Naive B cell (primary cell): ENCODE measurements at places on chromosomes 3 and 15.

GRCh38 chr3:69784954-69785514, 45.8 kb downstream of the MITF start:
- DNase-seq, result no peak

GRCh38 chr3:48135552-48136495, 52.4 kb downstream of the CDC25A start:
- no peak for DNase-seq

DNA sequence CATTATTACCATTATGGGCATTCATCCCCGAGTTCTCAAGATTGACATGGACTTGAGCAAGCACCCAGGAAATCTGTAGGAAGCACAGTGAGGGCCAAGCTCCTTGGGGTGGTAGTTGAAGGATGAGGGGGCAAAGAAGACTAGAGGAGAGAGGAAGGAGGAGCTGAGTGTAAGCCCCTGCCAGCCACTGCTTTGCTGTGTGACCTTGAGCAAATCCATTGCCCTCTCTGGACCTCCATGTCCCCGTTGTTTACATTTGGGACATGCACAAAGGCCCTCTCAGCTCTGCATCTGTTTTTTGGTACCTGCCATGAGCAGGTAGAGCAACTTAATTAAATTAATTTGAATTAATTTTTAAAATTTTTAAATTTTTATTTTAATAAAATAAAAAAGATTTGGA, 33.5 kb upstream of the SLC6A6 start:
- DNase-seq, result no peak

DNA sequence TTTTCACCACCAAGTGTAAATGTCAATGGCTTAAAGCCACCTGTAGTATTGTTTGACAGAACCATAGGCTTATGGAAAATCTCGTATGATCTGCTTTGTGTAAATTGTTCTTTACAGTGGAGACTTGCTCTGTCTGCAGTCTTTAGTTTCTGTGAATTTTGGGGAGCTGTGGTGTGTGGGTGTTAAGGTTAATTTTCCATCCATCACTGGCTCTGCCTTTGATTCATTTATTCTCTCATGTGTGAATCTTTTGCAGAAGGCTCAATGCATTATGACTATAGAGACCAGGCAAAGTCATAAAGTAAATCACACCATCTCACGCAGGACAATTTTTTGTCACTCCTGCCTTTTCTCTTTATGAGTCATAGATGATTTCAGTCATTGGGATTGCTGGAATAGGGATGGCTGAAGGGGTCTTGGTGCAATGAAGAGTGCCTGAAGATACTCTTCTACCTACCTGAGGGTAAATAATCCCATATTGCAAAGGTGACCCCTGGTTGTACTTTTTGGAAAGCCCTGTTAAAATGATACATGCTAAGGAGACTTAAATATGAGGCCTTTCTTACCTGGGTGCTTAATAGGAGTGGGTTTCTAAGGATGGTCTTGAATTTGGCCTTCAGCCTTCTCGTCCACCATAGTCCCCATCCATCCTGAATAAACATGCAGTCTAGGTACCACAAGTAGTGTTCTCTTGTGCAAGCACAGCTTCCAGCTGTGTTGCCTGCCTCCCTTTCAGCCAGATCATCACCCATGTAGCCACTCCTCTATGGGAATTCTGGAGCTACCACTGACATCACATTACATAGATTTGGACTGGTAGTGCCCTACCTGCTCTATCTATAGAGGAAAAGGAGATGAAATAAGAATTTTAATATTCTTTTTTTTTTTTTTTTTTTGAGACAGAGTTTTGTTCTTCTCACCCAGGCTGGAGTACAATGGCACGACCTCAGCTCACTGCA, 14.3 kb downstream of the TGFBR2 start:
- no peak for DNase-seq

- no peak for DNase-seq
These were observed 145.2 kb upstream of the NUDT16 start for GRCh38 chr3:131236421-131236820.

- no peak for DNase-seq
These were observed 108.0 kb downstream of the SNRPN start for GRCh38 chr15:25062551-25063430.

DNA sequence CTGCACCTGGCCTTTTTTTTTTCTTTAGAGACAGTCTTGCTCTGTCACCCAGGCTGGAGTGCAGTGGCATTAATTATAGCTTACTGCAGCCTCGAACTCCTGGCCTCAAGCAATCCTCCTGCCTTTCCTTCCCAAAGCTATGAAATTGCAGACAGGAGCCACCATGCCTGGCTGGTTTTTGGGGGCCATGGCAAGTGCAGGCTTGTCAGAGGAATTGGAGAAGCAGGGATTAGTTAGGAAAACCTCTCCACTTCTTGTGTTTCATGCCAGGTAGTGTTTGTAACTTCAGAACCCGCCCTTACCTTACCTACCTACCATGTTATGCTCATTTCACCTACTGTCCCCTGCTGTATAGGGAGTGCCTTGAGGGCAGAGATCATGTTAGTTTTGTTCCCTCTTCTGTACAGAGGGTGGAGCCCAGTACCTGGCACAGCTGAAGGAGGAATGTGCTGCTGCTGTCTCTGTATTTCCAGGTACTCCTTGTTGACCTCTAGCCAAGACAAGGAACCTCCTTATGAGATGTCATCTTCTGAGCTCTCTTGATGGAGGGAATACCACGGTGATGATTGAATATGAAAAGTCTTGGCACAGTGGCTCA, 43.8 kb downstream of the TRAK1 start:
- no peak for DNase-seq

- no peak for DNase-seq
These were observed 96.0 kb downstream of the ABHD5 start for GRCh38 chr3:43786526-43787305.

- DNase-seq, result no peak
These were observed 72.7 kb downstream of the DTWD1 start for GRCh38 chr15:49693498-49693897.

- no peak for DNase-seq
These were observed 12.1 kb downstream of the UBAP1L start for GRCh38 chr15:65102912-65103311.

DNA sequence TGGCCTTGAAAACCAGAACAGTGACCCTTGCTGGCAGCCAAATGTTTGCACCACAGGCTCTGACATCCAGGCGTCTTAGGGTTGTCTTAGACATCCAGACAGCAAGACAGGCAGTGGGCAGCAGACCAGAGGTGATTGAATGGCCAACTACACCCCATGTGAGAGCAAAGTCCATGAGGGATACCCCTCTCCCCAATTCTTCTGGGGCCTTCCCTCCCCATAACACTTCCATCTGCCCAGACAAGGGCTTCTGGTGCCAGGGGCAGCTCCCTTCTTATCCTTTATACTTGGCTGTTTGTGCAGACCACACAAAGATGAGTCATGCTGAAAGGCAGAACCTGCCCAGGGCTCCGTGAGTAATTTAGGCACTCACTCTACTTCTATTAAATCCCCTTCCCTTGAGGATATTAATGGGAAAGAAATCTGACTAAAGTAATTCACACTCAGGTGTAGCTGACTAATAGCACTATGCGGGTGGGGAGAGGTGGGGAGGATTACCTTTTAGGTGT, 257.9 kb downstream of the UACA start:
- DNase-seq, result no peak

DNA sequence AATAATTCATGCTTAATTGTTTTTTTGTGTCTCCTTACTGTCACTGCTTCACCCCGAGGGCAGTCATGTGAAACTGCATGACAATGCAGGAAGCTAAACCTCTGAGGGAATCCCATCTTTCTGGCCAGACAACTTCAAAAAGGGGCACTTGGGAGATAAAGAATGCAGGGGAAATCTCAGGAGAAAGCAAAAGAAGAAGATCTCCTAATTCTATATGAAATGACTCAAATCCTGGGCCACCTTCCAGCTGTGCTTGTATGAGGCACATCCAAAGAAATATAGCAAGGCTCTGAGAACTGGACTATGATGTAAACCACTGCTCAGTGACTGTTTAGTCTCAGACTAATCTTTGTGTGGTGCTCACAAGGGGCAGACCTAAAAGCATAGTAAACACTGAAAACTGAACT, 22.6 kb upstream of the UMPS start:
- DNase-seq, result no peak

GRCh38 chr15:101635944-101636727, 16.0 kb downstream of the TM2D3 start:
- no peak for DNase-seq

GRCh38 chr3:122635789-122636188, 44.9 kb upstream of the PARP14 start:
- DNase-seq, result no peak

DNA sequence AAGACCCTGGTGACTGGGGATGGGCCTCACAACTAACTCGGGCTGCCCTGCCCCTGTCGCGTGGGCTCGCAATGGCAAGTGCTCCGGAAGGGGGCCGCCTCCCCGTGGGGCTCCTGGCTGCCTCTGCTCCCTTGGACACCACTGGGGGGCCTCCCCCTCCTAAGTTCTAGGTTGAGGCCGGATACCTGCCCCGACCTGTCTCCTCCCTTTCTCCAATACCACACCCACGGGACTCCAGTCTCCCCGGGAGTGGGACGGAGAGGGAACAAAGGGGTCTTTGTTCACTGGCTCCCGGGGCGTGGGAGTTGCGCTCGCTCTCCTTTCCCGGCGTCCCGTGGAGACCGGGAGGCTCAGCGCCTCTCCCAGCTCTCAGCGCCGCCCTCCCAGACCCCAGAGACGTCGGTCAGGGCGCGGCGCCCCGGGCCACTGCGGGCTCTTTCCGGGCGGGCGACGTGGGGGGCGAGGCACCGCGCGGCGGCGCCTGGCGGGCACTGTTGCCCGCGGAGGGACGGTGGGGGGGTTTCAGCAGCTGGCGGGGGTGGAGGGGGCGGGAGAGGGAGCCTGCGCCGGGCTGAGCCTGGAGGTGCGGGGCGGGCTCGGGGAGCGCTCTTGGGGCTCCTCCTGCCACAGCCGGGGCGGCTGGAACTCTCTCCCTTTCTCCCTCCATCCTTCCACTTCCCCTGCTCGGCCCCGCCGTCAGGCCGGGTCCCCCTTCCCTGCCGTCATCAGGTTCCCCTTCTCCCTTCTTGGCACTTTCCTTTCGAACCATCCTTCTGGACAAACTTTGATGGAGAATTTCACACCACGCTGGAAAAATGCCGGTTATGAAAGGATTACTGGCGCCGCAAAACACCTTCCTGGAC, at the start of gene KCNH8:
Gene KCNH8, plus strand, starts transcription at position 606 of the 863 bp plus-strand sequence. Its CDS starts 210 bp downstream, at position 816.
- peak; percentile 35 for DNase-seq

GRCh38 chr15:66105286-66106265, 148.0 kb downstream of the MEGF11 start:
- DNase-seq, result no peak

GRCh38 chr3:133256787-133257483, 142.9 kb upstream of the BFSP2 start:
- DNase-seq, result no peak

GRCh38 chr3:142021127-142021526, 128.2 kb downstream of the TFDP2 start:
- DNase-seq, result no peak

DNA sequence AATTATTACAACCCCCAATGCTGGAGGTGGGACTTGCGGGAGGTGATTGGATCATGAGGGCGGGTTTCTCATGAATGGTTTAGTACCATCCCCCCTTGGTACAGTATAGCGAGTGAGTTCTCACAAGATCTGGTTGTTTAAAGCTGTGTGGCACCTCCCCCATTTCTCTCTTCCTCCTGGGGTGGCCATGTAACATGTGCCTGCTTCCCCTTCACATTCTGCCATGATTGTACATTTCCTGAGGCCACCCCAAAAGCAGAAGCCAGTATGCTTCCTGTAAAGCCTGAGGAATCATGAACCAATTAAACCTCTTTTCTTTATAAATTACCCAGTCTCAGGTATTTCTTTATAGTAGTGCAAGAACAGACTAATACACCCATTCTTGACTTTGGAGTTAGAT, 20.3 kb upstream of the PROK2 start:
- DNase-seq, result no peak

- no peak for DNase-seq
These were observed 141.6 kb upstream of the SLC2A2 start for GRCh38 chr3:171168086-171168485.

DNA sequence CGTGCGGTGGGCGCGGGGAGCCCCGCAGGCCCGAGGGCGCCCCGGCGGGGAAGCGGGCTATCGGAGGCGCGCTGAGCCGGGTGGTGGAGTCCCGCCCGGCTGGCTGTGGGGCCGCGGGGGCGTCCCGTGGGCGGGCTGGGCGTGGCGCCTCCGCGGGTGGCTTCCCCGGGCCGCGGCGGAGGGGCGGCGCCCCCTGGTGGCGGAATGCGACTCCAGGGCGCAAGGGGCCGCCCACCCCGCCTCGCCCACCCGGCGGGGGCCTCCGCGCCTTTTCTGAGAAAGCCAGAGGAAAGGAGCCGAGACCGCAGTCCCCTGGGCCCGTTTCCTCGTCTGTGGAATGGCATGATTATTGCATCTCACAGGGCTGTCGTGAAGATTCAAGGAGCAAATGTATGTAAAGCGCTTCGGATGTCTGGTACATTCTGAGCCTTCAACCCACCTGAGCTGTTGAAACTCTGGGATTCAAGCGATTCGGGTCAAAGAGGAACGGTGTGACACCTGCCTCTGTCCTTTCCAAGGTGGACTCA, 31.9 kb upstream of the RAB6B start:
- DNase-seq, result peak; percentile 87

- DNase-seq, result no peak
These were observed 78.1 kb upstream of the RNF7 start for GRCh38 chr3:141659821-141660613.

- no peak for DNase-seq
These were observed 134.1 kb downstream of the ARPP21 start for GRCh38 chr3:35773417-35773816.

DNA sequence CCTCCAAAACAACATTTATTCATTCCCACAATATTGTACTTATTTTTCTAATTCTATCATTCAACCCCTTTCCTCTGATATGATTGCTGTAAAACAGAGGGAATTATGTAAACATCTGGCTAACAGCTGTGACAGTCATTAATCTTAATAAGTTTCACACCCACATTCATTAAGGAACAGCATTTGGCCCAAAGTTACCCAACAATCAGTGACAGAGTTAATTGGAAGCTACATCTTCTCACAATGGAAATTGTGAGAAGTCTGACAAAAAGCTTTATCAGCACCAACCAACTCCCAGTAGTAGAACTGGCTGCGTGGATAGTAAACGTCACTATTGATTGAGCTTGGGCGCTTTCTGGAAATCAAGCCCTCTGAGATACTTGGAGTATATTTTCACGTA, 165.8 kb upstream of the SLC24A5 start:
- DNase-seq, result no peak

- no peak for DNase-seq
These were observed 443.2 kb upstream of the TBL1XR1 start for GRCh38 chr3:177640319-177640965.

GRCh38 chr3:79521221-79521848, 246.5 kb downstream of the ROBO1 start:
- no peak for DNase-seq

GRCh38 chr15:99514306-99514705, 51.5 kb upstream of the MEF2A start:
- no peak for DNase-seq

DNA sequence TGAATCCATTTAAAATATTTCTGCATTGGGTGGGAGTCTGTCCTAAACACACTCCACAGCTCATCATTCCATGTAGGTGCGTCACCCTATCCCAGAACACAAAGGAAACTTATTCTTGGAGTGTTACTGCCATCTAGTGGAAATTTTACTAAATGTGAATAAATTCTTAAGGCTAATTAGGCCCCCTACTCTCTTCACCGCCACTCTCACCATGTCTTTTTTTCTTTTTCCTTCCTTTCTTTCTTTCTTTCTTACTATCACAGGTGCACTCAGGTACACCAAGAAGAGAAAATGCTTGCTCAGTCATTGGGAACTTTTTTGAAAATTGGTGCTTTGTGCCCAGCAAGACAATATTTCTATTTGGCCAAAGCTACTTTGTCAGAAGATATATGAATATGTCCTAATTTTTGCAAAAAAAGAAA, 26.4 kb upstream of the ATP8B4 start:
- peak; percentile 28 for DNase-seq
